ENCODE measurements at places on chromosomes 13 and 19.

DNA sequence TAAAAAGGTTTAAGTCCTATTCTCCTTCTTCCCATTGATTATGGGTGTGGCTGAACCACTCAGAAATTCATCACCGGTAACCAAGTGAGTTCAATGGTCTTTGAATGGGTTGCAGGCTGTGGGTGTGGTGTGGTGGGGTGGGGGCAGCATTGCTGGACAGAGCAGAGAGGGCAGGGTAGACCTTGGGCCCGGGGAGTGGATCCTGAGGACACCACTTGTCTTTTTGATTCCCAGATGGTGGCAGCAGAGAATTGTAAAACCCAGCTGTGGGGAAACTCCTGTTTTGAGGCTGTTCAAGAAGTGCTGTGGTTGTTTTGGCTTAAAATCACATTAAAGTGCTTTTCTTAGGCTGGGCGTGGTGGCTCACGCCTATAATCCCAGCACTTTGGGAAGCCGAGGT lies 45.8 kb upstream of the RGCC start:
- no peaks in the 10 kb centered on the region for H3K4me1 ChIP-seq
- no peaks in the 10 kb centered on the region for H3K36me3 ChIP-seq
- no peak overlapping the region for H3K4me3 ChIP-seq
- no peaks in the 10 kb centered on the region for H3K27me3 ChIP-seq
- no peak overlapping the region for H3K27ac ChIP-seq
- no peak for DNase-seq

DNA sequence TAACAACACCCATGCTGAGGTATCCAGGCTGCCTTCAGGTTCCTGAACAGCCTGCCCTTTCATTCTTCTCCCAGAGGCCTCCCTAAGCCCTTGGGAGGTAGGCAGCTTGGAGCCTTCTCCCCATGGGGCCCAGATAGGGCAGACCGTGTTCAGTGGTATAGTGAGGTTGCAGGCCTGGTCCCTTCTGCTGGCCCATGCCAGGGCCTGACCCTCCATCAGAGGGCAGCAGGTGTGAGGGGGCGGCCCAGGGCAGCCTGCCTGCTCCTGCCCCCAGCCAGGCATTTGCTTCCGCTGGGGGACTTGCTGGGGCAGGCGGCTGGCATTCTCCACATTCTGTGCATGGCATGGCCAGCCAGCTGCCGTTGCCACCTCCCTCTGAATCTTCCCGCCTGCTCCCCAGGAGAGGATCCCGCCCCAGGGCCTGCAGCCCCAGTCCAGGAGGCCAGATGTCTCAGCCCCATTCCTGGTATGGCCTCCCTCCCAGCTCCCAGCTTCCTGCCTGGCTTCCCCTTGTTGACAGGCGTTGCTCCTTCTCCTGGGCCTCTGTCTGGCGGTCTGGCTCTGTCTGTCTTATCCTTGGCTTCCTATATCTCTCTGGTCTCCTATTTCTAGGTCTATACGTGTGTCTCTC lies 8.9 kb downstream of the CIC start:
- H3K4me1 ChIP-seq, result peaks cover 85% of the 10 kb centered on the region
- H3K27me3 ChIP-seq, result no peaks in the 10 kb centered on the region
- peak overlapping the region; percentile 100 for H3K27ac ChIP-seq

- no peak overlapping the region for H3K27ac ChIP-seq
- H3K4me1 ChIP-seq, result no peaks in the 10 kb centered on the region
- no peak for DNase-seq
- no peak overlapping the region for H3K4me3 ChIP-seq
- H3K36me3 ChIP-seq, result no peaks in the 10 kb centered on the region
- H3K27me3 ChIP-seq, result no peaks in the 10 kb centered on the region
Measured at GRCh38 chr13:102913914-102914313, 68.1 kb downstream of the ERCC5 start.

- DNase-seq, result no peak
- no peak overlapping the region for H3K27ac ChIP-seq
- H3K4me1 ChIP-seq, result peaks cover 23% of the 10 kb centered on the region
- H3K36me3 ChIP-seq, result peaks cover 38% of the 10 kb centered on the region
Measured at GRCh38 chr19:49560358-49560900, 19.9 kb downstream of the NOSIP start.

DNA sequence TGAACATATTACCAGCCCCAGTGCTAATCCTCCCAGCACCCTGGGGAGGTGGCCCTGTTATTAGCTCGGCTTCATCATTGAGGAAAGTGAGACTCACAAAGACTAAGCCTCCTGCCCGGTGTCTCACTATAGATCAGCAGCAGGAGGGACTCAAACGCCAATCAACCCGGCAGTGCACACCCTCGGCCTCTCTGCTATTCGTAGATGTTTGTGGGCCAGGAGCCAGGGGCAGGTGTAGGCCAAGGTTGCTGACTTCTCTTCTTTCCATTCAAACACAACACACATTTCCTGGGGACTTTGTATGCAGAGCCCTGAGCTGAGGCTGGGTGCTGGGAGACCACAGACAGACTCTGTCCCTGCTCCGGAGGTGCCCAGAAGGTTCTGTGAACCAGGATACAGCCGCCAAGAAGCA lies 9.4 kb upstream of the SBK3 start:
- no peak for DNase-seq
- no peak overlapping the region for H3K27ac ChIP-seq
- H3K36me3 ChIP-seq, result no peaks in the 10 kb centered on the region
- H3K27me3 ChIP-seq, result no peaks in the 10 kb centered on the region

GRCh38 chr19:39031368-39032062 lies 834 bp downstream of the FBXO27 start:
- peak; percentile 98 for DNase-seq
- peak overlapping the region; percentile 89 for H3K27ac ChIP-seq
- peaks cover 27% of the 10 kb centered on the region for H3K4me1 ChIP-seq
- H3K4me3 ChIP-seq, result peak overlapping the region; percentile 82

- DNase-seq, result no peak
- H3K4me1 ChIP-seq, result peaks cover 10% of the 10 kb centered on the region
- no peaks in the 10 kb centered on the region for H3K36me3 ChIP-seq
- no peak overlapping the region for H3K27ac ChIP-seq
Measured at GRCh38 chr19:33187183-33187540, 7.0 kb upstream of the LRP3 start.

- no peaks in the 10 kb centered on the region for H3K27me3 ChIP-seq
- DNase-seq, result no peak
- no peaks in the 10 kb centered on the region for H3K36me3 ChIP-seq
- no peak overlapping the region for H3K4me3 ChIP-seq
- H3K27ac ChIP-seq, result no peak overlapping the region
Measured at GRCh38 chr13:39376076-39376475, 226.9 kb downstream of the LHFPL6 start.

DNA sequence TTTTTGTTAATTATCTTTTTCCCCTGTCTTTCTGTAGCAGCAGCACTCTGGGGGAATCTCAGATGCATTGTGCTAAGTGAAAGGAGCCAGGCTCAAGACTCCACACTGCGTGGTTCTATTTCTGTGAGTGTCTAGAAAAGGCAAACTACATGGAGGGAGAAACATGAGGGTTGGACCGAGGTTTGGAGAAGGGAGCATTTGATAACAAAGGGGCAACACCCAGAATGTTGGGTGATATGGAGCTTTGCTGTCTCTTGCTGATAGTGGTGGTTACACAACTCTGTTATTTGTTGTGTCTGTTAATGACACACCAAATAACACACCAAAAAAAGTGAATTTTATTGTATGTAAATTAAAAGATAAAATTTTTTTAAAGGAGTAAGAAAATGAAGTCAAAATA lies 107.8 kb downstream of the COL4A2 start:
- peak overlapping the region; percentile 80 for H3K27ac ChIP-seq
- peaks cover 61% of the 10 kb centered on the region for H3K4me1 ChIP-seq
- H3K27me3 ChIP-seq, result no peaks in the 10 kb centered on the region

- H3K36me3 ChIP-seq, result no peaks in the 10 kb centered on the region
- H3K27ac ChIP-seq, result no peak overlapping the region
- no peak for DNase-seq
- no peaks in the 10 kb centered on the region for H3K4me1 ChIP-seq
- no peaks in the 10 kb centered on the region for H3K27me3 ChIP-seq
Measured at GRCh38 chr13:52701728-52702465, 37.7 kb downstream of the CNMD start.

DNA sequence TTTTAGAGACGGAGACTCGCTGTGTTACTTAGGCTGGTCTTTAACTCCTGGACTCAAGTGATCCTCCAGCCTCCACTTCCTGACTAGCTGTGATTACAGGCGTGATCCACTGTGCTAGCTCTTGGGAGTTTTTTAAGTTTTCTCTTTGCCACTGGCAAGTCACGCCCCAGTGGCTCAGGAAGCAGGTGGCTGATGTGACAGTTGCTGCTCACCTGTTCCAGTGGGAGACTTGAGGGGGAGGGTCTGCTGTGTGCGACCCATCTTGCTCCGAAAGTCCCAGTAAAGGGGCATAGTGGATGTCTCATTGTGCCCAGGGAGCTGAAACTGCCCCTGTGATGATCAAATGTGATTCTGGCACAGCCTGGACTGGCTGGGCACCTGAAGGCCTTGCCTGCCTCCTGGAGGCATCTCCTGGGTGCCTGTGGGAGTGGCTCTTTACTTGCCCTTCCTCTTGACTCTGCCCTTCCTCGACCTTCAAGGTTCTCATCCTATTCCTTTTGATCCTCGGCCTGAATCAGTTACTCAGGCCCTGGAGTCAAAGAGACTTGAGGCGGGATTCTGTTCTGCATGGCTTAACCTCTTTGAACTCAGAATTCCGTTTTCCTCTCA lies 7.8 kb downstream of the SMARCA4 start:
- H3K4me1 ChIP-seq, result peaks cover 29% of the 10 kb centered on the region
- no peak for DNase-seq
- H3K27ac ChIP-seq, result no peak overlapping the region
- H3K36me3 ChIP-seq, result no peaks in the 10 kb centered on the region
- H3K27me3 ChIP-seq, result no peaks in the 10 kb centered on the region

DNA sequence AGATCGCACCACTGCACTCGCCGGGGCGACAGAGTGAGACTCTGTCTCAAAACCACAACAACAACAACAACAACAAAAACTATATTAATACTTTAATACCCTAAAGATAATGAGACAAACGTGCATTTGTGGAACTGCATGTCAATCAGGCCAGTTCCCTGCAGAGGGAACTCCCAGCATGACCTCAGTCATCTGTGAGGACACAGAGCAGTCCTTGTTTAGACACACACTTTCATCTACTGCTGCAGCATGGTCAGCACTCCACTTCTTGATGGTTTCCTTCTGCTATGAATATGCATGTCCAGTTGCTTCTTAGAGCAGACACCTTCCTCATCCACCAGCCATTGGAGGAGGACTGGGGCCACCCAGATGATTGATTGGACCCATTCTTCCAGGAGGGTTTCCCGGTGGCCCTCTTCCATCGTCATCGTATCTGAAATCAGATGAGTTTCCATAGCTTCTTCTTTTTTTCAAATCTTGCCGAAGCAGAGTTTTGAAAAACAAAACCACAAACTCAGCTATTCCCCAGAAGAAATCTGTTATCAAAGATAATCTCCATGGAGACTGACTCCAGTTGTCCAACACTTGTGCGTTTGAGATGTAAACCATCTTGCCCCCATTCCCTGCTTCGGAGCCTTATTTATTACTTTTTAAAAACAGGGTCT lies 26.5 kb downstream of the ZNF607 start:
- no peak overlapping the region for H3K27ac ChIP-seq
- peaks cover 15% of the 10 kb centered on the region for H3K4me1 ChIP-seq
- H3K4me3 ChIP-seq, result no peak overlapping the region
- H3K27me3 ChIP-seq, result no peaks in the 10 kb centered on the region

- H3K4me3 ChIP-seq, result no peak overlapping the region
- no peak overlapping the region for H3K27ac ChIP-seq
- H3K27me3 ChIP-seq, result no peaks in the 10 kb centered on the region
- no peaks in the 10 kb centered on the region for H3K4me1 ChIP-seq
- no peak for DNase-seq
- H3K36me3 ChIP-seq, result no peaks in the 10 kb centered on the region
Measured at GRCh38 chr13:97539651-97540610, 106.0 kb downstream of the RAP2A start.

- no peaks in the 10 kb centered on the region for H3K36me3 ChIP-seq
- no peak for DNase-seq
- no peaks in the 10 kb centered on the region for H3K27me3 ChIP-seq
- H3K27ac ChIP-seq, result no peak within 1 kb of the TSS
- no peak within 1 kb of the TSS for H3K4me3 ChIP-seq
Measured at GRCh38 chr19:48455171-48455907, at the start of gene KCNJ14. Gene KCNJ14, plus strand, starts transcription at chr19:48455574. Its CDS starts 6,151 bp downstream, at chr19:48461725.

DNA sequence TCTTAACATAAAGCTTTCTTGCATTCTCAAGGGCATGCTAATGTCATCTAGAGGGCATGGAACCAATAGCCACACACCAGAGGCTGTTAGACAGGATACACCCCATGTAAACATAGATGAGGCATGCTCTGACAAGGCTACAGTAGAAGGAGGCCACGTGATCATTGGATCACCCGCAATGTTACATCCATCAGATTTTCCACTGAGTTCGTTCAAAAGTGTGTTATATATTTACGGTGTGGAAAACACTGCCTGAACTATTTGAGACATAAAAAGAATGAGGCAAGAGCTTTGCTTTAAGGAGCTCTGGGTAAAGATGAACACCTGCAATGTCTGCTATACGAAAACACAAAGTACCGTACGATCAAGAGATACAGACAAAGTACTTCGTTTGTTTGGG lies 817.5 kb upstream of the SLC10A2 start:
- no peak overlapping the region for H3K27ac ChIP-seq
- H3K27me3 ChIP-seq, result no peaks in the 10 kb centered on the region
- DNase-seq, result no peak
- H3K4me1 ChIP-seq, result peaks cover 6% of the 10 kb centered on the region

GRCh38 chr13:44312834-44313551 lies 60.6 kb upstream of the SERP2 start:
- no peaks in the 10 kb centered on the region for H3K27me3 ChIP-seq
- H3K27ac ChIP-seq, result peak overlapping the region; percentile 17
- H3K36me3 ChIP-seq, result no peaks in the 10 kb centered on the region
- DNase-seq, result no peak
- peaks cover 52% of the 10 kb centered on the region for H3K4me1 ChIP-seq

GRCh38 chr19:18776736-18777135 lies 14.4 kb downstream of the COMP start:
- no peaks in the 10 kb centered on the region for H3K27me3 ChIP-seq
- no peak overlapping the region for H3K27ac ChIP-seq
- H3K36me3 ChIP-seq, result no peaks in the 10 kb centered on the region
- no peaks in the 10 kb centered on the region for H3K4me1 ChIP-seq
- H3K4me3 ChIP-seq, result no peak overlapping the region

GRCh38 chr13:26616126-26616525 lies 58.6 kb downstream of the WASF3 start:
- H3K4me3 ChIP-seq, result no peak overlapping the region
- no peaks in the 10 kb centered on the region for H3K27me3 ChIP-seq
- DNase-seq, result no peak
- H3K27ac ChIP-seq, result no peak overlapping the region
- H3K4me1 ChIP-seq, result no peaks in the 10 kb centered on the region

All from vagina (tissue), 2 donors.